Activated gamma-delta T cell (primary cell): ENCODE measurements at places on chromosomes 11 and 22.

DNA sequence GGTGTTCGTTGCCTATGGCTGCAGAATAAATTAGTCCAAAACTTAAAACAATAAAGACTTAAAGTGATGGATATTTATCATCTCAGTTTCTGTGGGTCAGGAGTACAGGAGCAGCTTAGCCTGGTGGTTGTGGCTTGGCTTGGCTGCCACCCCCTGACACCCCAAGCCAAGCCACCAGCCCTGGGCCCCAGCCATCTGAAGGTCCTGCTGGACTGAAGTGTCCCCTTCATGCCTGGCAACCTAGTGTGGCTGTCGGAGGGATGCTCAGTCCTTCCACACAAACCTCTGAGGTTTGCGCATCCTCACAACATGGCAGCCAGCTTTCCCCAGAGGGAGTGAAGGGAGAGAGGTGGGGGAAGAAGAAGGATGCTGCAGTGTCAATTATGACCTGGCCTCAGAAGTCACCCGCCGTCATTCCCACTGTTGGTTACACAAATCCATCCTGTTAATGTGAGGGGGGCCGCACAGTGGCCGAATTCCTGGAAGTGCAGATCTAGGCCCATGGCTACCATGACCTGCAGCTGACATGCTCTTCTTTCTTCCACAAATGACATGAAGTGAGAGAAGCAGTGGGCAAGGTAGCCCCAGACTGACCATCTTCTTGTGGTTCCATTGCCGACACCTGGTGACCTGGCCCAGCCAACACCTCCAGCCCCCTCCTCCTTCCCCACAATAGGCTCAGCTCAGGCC is 31.1 kb downstream of the IGF2 start:
- no peak for DNase-seq

DNA sequence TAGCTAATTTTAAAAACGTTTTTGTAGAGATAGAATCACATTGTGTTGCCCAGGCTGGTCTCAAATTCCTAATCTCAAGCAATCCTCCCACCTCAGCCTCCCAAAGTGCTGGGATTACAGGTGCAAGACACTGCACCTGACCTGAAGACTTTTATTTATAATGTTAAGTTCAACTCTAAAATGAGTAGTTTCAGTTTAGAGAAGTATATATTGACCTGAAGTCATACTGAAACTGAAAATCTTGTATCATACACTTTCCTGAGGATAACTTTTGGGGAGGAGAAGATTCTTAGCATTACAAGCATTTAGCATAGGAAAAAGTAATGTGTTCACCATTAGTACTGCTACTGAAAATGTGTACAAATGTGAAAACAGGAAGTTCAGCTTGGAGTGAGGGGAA is 249.3 kb downstream of the CASP12 start:
- DNase-seq: no peak

DNA sequence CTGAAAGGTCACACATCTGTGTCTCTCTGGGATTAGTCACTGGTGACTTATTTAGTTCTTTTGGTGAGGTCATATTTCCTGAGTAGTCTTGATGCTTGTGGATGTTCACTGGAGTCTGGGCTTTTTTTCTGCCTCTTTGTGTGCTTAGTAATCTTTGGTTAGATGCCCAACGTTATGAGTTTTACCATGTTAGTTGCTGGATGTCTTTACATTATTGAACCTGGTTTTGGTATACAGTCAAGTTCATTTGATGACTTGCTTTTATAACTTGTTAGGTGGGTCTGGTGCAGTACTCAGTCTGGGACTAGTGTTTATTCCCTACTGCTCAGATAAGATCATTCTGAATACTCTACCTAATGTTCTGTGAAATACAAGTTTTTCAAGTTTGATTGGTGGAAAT is 26.2 kb upstream of the SLC37A2 start:
- no peak for DNase-seq

DNA sequence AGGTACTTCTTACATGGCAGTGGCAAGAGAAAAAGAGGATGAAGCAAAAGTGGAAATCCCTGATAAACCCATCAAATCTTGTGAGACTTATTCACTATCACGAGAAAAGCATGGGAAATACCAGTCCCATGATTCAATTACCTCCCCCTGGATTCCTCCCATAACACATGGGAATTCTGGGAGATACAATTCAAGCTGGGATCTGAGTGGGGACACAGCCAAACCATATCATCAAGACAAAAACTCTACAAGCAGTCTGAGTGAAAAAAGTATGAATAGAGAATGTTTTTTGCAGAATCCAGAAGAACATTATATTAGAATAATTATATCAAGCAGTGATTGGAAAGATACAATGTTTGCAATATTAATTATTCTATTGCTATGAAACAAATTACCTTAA is 893.7 kb downstream of the FAM181B start:
- no peak for DNase-seq

GRCh38 chr22:17346578-17346977 is 22.7 kb upstream of the CECR2 start:
- no peak for DNase-seq

- DNase-seq: no peak
Measured at GRCh38 chr11:26558190-26558589, 13.9 kb downstream of the MUC15 start.
